Fibroblast of skin of right biceps (primary cell): ENCODE measurements at places on chromosomes 1 and 21.
A peak's percentile ranks its signal among the peaks of the same experiment; 100 is the strongest.

DNA sequence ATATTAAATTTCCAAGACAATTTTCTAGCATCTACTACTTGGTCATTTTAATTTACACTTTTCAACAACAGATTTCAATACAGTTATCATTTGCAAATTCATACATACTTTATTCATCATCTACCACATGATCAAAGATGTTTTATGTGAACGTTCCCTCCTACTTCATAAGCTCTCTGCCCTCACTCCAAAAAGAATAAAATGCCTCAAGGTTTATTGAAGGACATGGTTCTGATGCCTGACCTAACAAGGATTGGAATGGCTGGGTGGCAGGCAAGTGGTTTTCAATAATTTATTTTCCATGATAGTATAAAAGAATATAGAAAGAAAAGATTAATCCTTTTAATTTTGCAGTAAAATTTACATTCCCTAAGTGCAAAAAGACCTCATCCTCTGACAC is 5.4 kb downstream of the CDKN2C start:
- DNase-seq: no peak

DNA sequence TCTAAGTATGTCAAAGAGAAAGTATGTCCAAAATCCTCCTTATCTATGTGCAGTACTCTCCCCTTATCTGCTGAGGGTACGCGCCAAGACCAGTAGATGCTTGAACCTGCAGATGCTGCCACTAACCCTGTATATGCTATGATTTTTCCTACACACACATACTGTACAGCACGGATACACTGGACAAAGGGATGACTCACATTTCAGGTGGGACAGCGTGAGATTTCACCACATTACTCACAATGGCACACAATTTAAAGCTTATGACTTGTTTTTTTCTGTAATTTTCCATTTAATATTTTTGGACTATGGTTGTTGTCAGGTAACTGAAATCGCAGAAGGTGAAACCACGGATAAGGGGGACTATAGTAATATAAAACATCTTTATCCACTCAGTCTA is 4.1 kb downstream of the ORC1 start:
- no peak for DNase-seq

GRCh38 chr1:230242326-230242725 is 175.3 kb downstream of the GALNT2 start:
- no peak for DNase-seq

DNA sequence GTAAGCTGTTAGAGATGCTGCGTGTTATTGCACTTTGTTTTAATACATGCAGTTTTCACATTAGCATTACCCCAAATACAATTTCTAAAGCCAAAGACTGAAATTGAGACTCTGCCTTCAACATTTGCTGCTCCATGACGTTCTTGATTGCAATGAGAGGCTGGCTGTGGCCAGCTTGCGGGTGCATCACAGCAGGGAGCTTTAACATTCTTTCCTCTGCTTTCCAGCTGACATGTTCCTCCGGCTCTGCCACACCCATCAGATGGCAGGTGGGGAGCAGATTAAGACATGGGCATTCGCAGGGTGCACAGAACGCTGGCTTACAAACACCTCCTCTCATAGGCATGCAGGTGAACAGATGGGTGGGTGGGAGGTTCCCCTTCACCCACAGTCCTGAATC is 314.1 kb downstream of the DISC1 start:
- no peak for DNase-seq

DNA sequence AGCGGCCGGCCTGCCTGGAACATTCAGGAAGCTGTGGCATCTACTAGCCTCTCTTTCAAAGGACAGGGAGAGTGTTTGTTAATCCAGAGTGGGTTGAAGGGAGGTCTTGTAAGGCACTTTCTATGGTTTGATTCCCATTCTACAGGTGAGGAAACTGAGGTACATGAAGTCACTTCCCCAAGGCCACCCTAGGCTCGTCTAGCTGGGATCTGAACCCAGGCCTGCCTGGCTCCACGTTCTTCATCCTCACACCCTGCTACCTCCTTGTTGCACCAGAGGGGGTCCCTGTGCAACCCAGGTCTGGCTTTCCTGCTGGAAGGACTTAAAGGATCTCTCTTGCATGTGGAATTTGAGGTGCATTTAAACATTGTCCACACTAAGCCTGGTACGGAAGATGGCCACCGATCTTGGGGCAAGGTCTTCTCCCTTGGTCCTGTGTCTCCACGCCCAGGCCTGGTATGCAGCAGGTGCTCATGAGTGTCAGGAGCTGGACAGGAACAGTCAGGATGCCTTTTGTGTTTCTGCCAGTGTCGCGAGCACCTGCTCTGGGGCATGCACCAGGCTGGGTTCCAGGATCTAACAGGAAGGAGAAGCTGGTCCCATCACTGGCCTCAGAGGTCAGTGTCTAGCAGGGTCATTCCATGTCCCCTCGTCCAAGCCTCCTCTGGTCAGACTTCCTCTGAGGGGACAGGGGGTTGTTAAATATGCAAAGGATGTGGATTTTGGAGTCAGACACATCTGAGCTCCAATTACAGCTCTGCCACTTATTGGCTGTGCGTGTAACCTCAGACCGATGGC is 103.2 kb upstream of the RUNX3 start:
- no peak for DNase-seq

DNA sequence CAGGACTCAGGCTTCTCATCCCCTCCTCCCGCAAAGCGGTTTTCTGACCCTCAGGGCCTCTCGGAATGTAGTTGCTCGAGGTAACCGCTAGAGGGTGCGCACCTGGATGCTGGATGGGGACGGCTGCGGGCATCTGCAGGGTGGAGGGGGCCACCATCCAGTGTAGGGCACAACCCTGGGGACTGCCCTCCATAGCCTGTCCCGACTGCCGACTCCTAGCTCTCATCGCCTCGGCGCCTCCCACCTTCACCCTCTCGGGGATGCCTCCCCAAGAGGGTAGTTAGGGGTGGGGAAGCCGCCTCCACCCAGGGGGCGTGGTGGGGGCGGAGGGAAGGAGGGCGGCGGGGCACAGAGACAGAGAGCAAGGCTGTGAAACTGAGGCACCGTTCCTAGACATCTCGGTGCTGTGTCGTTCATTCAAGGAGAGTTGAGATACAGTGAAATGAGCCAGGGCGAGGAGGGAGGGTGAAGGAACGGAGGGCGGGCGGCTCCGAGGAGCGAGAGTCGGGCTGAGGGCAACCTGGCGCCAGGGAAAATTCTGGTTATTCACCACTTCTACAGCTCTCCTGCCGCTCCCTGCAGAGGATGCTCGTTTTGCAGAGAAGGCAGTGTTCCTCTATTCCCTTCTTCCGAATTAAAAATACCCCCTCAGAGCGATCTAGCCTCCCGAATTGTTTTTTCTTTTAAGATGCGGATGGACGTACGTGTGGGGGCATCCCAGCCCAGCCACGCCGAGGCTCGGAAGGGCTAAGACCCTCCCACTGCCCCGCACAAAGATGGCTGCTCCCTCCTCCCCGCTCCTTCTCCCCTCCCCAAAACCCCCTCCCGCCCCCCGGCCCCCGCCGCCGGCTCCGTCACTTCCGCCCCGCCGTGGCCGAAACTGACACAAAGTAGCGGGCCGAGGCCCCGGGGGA is at the start of gene ATP8B2:
TSS of gene ATP8B2 (plus strand) at position 857 of the 914 bp plus-strand sequence. CDS start 2,617 bp downstream, outside the sequence.
- DNase-seq: peak; percentile 82

DNA sequence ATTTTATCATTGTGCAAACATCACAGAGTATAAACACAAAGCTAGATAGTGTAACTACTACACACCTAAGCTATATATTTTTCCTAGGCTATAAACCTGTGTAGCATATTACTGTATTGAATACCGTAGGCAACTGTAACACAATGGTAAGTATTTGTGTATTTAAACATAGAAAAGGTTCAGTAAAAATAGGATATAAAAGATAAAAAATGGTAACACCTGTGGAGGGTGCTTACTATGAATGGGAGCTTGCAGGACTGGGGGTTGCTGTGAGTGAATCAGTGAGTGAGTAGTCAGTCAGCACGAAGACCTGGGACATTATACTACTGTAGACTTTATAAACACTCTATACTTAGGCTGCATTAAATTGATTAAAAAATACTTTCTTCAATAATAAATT is 4.1 kb downstream of the DTL start:
- no peak for DNase-seq

DNA sequence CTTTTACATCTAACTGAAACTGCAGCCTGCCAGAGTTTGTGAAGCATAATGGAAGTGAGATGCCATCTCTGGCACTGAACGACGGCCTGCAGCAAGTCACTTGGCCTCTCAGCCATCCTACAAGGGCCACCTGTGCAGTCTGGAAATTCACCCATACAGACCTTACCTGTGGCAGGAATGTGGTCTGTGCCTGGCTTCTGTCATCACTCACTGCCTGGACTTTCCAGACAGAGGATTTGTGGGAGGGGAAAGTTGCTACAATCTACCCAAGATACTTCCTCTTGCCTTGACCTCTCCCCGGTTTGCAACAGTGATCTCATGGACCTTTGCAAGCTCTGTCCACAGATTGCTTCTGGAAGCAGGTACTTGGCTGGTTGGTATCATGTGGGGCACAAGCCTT is 58.4 kb upstream of the ATP1B1 start:
- DNase-seq: no peak

DNA sequence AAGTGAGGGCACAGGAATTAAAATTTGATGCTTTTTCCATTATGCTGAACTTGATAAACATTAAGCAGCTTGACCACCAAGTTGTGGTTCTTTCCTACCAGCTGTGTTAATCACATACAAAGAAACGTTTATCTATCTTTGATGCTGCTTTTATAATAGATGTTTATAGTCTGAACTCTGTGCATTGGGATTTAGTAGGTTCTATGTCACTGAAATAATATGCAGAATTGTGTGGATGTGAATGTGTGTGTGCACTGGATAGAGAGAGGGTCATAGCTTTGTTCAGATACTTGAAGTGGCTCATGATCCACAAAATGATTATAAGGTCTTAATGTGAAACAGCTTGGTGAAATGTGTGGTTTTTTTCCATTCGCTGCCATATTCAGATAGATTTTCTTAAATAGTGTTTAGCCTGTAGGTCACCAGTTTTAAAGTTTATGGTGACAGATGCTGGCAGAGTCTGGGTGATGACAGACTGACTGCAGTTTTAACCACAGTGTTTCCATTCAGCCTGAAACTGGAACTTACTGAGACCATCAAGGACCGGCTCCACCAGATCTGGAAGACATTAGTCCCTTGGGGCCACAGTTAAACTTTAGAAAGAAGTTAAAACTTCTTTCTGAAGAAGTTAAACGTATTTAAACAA is 10.2 kb downstream of the DDI2 start:
- DNase-seq: peak; percentile 57

- no peak for DNase-seq
Measured at GRCh38 chr1:222466150-222466865, 81.6 kb downstream of the HHIPL2 start.

DNA sequence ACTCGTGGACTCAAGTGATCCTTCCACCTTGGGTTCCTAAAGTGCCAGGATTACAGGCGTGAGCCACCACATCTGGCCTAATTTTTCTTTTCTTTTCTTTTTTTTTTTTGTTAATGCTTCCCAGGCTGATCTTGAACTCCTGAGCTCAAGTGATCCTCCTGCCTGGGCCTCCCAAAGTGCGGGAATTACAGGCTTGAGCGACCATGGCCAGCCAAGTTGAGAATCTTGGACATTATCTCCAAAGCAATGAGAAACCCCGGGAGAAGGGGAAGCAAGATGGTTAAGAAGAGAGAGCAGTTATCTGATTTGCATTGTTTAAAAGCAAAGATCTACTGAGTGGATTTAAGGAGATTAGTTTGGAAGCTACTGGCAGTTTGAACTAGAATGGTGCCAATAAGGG is 9.1 kb downstream of the HIPK1 start:
- DNase-seq: no peak

GRCh38 chr1:177206831-177207355 is 36.1 kb downstream of the BRINP2 start:
- peak; percentile 36 for DNase-seq

DNA sequence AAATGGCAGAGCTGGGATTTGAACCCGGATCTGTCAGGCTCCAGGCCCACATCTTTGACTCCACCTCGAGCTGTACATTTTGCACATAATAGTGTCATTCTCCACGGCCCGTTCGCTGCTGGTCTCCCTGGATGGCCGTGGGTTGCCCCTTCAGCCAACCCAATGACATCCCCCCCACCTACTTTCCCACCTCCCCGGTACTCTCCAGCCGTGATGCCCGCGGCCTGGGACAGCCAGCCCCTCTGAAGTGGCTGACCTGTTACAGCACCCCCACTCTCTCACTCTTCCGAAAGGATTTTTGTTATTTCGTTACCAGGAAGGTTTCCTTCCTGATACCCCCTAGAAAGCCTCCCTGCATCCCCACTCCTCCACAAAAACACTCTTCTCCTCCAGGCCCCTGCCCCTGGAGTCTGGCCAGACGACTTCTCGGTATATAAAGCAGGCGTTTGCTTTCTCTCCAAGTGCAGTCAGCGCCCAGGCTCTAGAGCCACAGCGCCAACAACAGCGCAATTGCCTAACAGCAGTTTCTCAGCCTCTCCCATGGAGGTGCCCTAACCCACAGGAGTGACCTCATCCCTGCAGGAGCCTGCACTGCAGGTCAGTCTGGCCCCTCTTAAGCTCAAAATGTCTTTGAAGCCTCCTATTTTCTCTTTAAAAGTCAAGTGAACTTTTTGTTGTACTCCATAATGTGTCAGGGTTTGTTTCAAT is 14.5 kb upstream of the GJB5 start:
- DNase-seq: no peak

GRCh38 chr1:93448983-93449804 is 1.3 kb downstream of the FNBP1L start:
- peak; percentile 39 for DNase-seq

DNA sequence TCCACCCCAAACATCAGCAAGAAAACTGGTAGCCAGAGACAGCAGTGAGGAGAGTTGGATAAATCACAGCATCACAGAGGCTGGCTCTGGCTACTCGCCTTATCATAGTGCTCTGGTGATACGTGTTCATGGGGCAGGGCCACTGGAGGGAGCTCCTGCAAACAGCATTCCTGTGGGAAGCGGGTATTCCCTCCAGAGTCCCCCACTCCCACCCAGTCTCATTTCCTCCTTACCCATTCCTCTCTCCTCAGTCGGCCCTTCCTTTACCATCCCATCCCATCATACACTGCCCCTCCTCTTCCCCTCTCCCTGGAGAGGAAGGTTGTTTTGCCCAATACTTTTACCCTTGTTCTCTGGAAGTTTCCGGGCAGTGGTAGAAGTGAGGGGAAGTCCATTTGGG is 7.1 kb downstream of the NHLH2 start:
- peak; percentile 30 for DNase-seq

- no peak for DNase-seq
Measured at GRCh38 chr1:35120458-35121133, 41.4 kb downstream of the ZMYM1 start.

- DNase-seq: no peak
Measured at GRCh38 chr1:29986986-29987385, 736.4 kb downstream of the MATN1 start.

GRCh38 chr1:172697534-172698002 is 38.7 kb downstream of the FASLG start:
- DNase-seq: no peak

DNA sequence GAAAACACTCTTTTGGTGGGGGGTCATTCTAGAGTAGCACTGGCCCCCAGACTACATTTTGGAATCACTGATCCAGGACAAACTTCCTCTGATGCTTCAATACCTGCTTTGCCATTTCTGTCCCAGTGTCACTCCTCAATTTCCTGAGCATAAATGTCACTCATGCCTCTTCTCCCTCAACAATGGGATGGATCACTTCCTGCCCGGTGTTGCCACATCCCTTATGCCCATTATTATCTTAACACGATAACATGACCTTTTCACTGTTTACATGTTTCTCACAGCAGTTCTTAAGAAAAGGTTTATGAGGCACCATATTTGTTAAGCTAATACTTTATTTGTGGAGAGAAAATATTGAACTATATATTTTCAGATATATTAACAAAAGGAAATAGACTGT is 3.9 kb upstream of the ITLN1 start:
- DNase-seq: no peak

GRCh38 chr1:161273402-161273801 is 14.9 kb downstream of the PCP4L1 start:
- DNase-seq: no peak
